ENCODE measurements at places on chromosomes 11 and 22.
A peak's percentile ranks its signal among the peaks of the same experiment; 100 is the strongest.

GRCh38 chr11:65516135-65516968 is 8.5 kb upstream of the SCYL1 start:
- DNase-seq: no peak

- DNase-seq: no peak
These were observed 48.9 kb downstream of the ST14 start for GRCh38 chr11:130208241-130209127.

DNA sequence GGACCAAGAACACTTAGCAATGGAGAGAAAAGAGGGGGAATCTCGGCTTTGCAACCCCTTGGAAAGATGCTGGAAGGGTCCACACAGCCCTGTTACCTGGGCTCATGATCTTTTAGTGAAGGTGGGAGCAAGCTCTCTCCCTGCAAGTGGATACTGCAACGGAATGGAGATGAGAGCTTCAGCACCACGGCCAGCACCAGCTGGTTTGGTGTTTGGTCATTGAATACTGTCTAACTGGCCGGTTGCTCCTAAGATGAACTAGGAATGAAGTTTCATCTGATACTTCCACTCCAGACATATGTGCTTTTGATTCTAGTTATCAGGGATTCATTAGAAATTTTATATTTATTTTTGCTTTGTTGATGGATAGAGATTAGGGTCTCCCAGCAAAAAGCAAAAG is 16.3 kb downstream of the HTR3A start:
- no peak for DNase-seq

GRCh38 chr11:134072844-134073243 is 4.0 kb downstream of the JAM3 start:
- no peak for DNase-seq

DNA sequence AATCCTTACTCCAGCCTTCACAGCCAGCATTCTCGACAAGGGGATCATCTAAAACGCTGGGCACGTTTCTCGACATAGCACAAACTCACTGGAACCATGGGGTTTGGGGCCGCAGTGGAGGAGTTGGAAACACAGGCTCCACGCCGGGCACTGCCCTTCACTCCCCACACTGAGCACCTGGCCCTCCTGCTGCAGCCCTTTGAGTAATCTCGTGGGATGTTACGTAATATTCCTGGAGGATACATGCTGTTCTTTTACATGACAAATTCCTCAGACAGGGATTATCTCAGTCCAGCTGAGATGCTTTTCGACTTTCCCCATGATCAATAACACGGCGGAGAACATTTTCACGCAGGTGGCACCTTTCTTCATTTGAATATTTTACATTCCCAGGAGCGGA is 408.0 kb downstream of the SHANK2 start:
- DNase-seq: no peak

DNA sequence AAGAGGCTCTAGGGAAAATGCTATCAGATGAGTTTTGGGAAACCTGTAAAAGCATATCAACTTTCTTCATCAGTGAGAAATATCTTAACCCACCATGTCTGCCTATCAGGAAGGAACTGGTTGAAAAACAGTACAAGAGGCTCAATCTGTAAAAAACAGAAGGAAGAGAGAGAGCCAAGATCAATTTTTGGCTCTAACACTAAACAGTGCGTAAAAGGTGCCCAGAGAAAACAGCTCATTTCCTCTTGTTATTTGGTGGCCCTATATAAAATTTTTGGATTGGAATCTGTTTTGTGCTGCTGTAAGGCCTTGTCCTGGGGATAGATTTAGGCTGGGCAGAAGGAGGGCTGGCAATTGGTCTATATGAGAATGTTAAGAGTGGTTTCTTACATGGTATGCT is 12.1 kb downstream of the MS4A2 start:
- no peak for DNase-seq

DNA sequence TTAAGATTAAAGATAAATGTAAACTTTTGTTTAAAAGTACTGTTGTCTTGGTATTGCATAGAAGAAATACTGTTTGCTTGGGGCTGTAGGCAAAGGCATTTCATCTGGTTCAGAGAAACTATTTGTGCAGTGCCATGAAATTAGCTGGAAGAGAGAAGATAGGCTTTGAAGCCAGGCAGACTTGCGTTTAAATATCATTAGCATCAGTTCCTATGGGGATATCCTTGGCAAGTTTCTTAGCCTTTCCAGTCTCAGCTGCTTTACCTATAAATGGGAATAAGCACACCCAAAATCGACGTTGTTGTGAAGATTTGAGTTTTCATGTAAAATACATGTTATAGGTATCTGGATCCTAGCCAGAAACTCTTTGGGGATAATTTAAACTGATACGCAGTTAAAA is 133.9 kb downstream of the FBXO7 start:
- DNase-seq: no peak

GRCh38 chr11:94831529-94831928 is 63.4 kb downstream of the AMOTL1 start:
- no peak for DNase-seq

DNA sequence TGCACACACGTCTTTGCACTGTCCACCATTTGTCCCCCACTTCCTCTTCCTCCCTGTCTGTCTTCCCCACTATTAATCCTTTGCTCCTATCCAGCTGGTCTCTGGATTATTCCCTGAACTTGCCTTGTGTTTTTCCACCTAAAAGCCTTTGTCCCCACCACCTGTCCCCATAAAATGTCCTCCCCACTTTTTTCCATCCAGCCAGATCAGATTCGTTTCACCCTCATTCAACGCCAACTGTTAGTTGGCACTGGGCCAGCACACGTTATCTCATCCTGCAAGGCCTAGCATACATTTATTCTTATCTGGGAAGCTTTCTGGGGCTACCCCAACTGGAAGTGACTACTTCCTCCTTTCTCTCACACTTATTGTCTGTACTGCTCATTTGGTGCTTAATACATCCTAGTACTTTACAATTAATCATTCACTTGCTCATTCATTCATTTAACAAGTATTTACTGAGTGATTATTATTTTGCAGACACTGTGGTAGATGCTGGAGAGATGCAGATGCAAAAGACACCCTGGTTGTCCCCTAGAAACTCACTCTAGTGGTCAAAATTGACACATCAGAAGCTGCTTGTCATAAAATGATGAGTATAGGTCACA is 96.2 kb downstream of the RASSF10 start:
- DNase-seq: no peak

GRCh38 chr11:106077609-106078455 is at the start of gene AASDHPPT:
TSS of gene AASDHPPT (plus strand) at chr11:106077662. CDS start at chr11:106077711, 49 bp downstream.
- no peak for DNase-seq

- no peak for DNase-seq
These were observed 69.3 kb upstream of the OPCML start for GRCh38 chr11:133601641-133602040.

GRCh38 chr11:67317888-67318555 is 14.7 kb downstream of the SSH3 start:
- DNase-seq: no peak

GRCh38 chr11:118703563-118704106 is 24.2 kb upstream of the TREH start:
- DNase-seq: no peak

DNA sequence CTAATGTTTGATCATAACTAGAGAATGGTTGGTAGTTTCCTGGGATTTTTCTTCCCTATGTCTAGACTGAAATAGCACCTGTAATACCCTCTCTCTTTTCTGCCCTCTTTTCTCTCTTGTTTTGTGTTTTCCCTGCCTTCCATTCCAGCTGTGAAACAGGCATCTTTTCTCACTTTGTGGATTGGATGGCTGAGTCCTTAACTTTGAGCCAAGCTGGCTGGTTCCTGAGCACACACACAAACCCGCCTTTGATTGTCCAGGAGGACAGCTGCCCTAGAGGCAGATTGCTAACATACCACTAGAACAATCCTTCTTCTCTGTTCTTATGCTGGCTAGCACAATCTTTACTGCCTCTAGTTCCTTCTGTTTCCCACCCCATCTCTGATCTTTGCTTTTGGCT is 17.7 kb downstream of the CTNND1 start:
- no peak for DNase-seq

- DNase-seq: no peak
These were observed 176.0 kb downstream of the ARHGAP42 start for GRCh38 chr11:100863080-100863581.

- DNase-seq: no peak
These were observed 745.9 kb upstream of the TENM4 start for GRCh38 chr11:80186692-80187091.

DNA sequence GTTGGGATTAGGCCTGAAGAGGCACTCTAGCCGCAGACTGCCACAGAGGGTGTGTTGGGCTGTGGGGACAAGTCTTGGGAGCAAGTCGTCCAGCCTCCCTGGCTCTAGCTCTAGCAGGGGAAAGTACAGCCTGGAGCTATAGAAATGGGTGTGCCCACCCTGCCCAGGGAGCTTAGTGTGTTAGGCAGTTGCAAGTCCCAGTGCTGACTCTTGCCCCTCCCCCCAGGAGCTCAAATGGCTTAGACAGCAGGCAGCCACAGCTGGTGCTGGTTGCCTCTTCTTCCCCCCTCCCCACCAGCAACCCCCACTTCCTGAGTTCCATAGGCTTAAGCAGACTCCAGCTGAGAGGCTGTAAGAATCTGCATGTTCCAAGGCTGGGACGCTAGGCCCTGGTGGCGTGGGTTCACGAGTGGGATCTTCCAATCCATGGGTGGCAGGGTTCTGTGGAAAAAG is 61.2 kb downstream of the GUCY1A2 start:
- DNase-seq: no peak

DNA sequence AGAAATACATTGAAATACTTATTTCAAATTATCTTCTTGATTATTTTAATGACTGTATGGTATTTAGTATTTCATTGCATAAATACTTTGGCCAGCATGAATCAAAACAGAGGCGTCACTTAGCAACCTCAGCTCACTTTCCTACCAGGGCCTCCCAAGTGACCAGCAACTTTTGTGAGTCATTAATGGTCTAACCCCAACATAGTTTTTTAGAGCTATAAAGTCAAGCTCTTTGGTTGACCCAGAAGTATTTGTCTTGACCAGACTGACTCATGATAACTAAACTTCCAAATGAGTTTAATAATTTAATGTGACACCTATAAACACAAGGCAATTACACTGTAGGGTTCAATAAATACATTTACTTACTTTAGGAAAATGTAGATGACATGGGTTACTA is 27.9 kb upstream of the RBMXL2 start:
- no peak for DNase-seq

DNA sequence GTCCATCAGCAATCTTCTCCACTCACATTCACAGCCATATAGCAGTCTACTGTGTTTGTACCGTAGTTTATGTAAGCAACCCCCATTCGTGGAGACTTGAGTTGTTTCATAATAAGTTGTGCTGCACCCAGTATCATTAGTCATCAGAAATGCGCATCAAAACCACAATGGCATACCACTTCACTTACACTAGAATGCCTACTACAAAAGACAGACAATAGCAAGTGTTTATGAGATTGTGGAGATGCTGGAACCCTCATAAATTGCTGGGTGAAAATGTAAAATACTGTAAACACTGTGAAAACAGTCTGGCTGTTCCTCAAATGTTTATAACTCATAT is 133.3 kb downstream of the ATXN10 start:
- DNase-seq: no peak

GRCh38 chr11:6636480-6636879 is 17.3 kb upstream of the TPP1 start:
- no peak for DNase-seq

DNA sequence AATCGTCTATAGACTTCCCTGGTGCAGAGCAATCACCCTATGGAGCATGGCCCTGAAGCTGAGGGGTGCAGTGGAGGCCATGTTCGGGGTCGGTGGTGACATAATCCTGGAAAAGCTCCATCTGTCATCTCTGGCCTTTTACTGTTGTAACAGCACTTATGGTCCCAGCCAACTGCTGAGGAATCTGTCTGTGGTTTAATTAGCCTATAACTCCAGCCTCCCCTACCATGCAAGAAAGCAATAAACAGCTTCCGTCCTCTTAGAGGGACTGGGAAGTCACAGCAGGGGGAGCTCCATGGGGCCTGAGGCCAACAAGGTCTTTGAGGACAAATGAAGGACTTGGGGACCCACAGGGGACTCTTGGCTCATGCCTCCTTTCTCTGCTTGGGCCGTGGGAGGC is 159.1 kb upstream of the NECTIN1 start:
- DNase-seq: no peak

- DNase-seq: peak; percentile 11
These were observed 5.3 kb upstream of the OR52M1 start for GRCh38 chr11:4539603-4540219.

GRCh38 chr11:46537537-46538295 is 56.1 kb downstream of the AMBRA1 start:
- peak; percentile 47 for DNase-seq

DNA sequence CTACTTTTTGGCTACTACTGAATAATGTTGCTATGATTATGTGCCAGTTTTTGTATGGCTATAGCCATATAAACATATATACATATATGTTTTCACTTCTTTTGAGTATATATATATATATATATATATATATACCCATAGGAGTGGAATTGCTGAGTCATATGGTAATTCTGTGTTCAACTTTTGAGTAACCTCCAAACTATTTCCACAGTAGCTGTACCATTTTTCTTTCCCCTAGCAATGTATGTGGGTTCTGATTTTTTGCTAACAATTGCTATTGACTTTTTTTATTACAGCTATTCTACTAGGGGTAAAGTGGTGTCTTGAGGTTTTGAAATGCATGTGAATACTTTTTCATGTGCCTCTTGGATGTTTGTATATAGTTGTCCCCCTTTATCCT is 30.4 kb downstream of the CBL start:
- no peak for DNase-seq

GRCh38 chr22:47121791-47122190 is 359.3 kb downstream of the TBC1D22A start:
- no peak for DNase-seq

GRCh38 chr11:112925516-112926310 is 35.5 kb upstream of the NCAM1 start:
- no peak for DNase-seq

DNA sequence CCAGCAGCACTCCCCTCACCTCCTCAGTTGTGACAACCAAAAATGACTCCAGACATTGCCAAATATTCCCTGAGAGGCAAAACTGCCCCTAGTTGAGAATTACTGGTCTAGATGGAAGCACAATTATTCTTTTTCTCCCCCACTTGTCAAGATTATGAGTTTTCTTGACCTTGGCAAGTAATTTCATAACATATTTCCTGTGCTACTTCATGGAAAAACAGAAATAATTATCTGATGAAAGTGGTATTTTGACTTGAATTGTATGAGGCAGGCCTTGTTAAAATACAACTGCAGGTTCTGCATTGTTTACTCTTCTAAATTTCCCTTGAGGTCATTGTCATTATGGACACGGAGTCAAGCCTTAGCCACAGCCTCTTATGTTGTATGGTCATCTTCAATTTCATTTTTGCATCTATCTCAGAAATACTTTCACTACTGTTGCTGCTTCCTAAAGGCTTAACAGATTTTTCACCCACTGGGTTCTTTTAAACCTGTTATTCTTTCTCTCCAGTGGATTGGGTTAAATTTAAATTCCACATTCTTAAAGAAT is 32.2 kb upstream of the LDLRAD3 start:
- no peak for DNase-seq

- no peak for DNase-seq
These were observed 24.7 kb upstream of the TIMP3 start for GRCh38 chr22:32776802-32777201.

DNA sequence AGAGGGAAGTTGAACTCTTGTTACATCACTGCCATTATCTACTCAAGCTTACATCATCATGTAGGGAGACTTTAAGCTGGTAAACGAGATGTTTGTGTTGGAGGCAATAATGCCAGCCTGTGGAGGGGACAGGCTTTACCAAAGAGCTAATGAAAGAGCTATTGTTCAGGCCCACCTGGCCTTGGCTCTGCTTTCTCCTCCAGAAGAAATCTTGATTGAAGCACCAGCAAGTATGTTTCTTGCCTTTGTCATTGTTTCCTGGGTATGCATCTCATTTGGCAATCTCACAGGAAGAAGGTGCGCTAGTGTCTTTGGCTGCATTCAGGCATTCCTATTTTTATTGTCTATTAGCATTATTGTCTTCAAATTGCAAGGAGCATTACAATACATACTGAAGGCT is 16.7 kb upstream of the CARD18 start:
- no peak for DNase-seq

Data from activated T-helper 1 cell treated with anti-CD3 and anti-CD28 coated beads, Interleukin-12 subunit alpha, Interleukin-12 subunit beta, Interleukin-2, Interleukin-4 antibody, amounts not matched to agents 30 ng/mL and 10 ng/mL and 1 ng/mL, durations not matched to agents 14 hours and 24 hours and 36 hours (primary cell).